ENCODE measurements at places on chromosomes 6 and 20.

- no peak for DNase-seq
These were observed 107.1 kb downstream of the AHI1 start for GRCh38 chr6:135390458-135390857.

DNA sequence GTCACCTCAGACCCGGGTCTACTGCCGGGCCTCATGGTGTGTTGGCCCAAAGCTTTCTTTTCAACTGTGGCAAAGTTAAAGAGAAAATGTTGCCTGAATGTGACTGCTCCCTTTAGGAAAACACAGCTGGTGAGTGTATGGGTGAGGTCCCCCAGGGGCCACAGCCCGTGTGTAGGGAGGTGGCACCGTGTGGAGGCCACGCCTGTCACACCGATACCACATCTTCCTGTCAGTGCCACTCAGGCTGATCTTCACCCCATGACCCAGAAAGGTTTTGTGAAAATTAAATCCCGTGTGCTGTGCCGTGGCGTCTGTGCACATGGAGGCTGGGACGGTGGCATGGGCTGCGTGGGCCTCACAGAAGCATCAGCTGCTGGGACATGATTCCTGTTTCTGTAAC lies 10.7 kb upstream of the ADRM1 start:
- DNase-seq = no peak

- DNase-seq = no peak
These were observed 55.3 kb downstream of the RBM24 start for GRCh38 chr6:17336425-17336824.

- DNase-seq = no peak
These were observed 73.5 kb upstream of the DTNBP1 start for GRCh38 chr6:15736297-15736696.

All from H1 (cell line).